ENCODE measurements at places on chromosomes 4 and X. TPM values are rescaled to one million over a fixed set of nuclear protein-coding genes. Genes with fewer than 3 reads are reported as not detected.

The TEX13C gene
- total RNA-seq: not detected

GRCh38 chrX:110436523-110436922 is 77.9 kb downstream of the RTL9 start:
- no peak overlapping the region for H3K4me3 ChIP-seq
- no peak for DNase-seq
- no peak overlapping the region for H3K27ac ChIP-seq
- no peaks in the 10 kb centered on the region for H3K36me3 ChIP-seq
- no peaks in the 10 kb centered on the region for H3K27me3 ChIP-seq

DNA sequence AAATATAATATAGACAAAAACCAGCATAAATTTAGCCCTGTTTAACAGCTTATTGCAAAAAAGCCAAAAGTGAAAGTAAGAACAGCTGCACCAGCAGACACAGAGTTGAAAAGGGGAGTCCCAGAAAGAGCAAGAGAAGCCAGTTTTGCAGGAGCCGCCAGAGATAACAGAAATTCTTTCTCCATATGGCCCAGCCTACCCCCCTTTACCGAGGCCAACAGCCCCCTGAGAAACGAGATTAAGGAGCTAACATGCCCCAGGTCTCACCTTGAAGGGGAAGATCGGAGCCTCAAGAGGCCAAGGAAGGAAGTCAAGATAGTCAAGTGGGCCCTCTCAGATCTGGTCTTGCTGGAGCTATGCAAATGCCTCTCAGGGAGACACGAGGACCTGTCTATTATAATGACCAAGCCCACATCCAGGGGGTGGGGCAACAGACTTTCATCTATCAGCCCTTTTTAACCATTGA is 4.8 kb downstream of the ACOX3 start:
- no peaks in the 10 kb centered on the region for H3K36me3 ChIP-seq
- peaks cover 40% of the 10 kb centered on the region for H3K4me1 ChIP-seq
- no peaks in the 10 kb centered on the region for H3K27me3 ChIP-seq
- peak overlapping the region; percentile 62 for H3K27ac ChIP-seq
- peak; percentile 15 for DNase-seq

DNA sequence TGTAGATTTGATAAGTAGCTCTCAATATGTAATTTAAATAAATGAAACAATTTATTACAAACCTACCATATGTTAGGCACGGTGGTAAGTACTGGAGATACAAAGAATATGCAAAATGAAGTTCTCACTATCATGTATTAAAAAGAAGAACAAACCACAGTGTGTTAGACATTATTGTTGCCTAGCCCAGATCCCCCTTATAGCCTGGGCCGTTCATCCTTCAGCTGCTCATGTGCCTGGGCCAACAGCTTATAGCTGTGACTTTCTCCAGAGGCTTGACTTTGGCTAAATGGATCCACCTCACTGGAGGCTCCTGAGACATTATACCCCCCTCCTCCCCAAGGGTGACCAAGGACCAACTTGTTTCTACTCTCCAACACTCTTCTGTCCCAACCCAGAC is 29.8 kb upstream of the CCNG2 start:
- no peaks in the 10 kb centered on the region for H3K36me3 ChIP-seq
- no peaks in the 10 kb centered on the region for H3K27me3 ChIP-seq
- DNase-seq: no peak

DNA sequence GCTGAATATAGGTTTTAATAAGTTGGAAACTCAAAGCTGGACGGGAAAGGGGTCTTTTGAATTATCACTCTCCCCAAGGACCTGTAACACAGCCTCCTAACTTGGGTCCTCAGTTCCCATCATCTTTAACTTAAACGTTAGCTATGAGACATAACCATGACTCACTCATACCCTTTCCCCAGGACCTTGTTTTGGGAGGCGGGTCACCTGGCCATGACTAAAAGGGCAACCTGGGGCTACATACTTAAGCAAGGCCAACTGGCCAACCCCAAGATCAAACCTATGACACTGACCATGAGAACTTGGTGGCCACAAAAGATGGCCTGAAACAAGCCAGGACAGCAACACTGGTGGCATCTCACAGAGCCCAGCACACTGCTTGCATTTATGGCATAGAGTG is 89.0 kb downstream of the SH3KBP1 start:
- peaks cover 62% of the 10 kb centered on the region for H3K4me1 ChIP-seq
- DNase-seq: no peak
- H3K27me3 ChIP-seq: no peaks in the 10 kb centered on the region

- H3K36me3 ChIP-seq: peaks cover 4% of the 10 kb centered on the region
- H3K27ac ChIP-seq: peak within 1 kb of the TSS; percentile 90
- H3K27me3 ChIP-seq: no peaks in the 10 kb centered on the region
Observed at GRCh38 chrX:118495061-118495921, at the start of gene DOCK11. TSS of gene DOCK11 (plus strand) at chrX:118495815. CDS start at chrX:118495972, 157 bp downstream.

- DNase-seq: no peak
- H3K4me3 ChIP-seq: no peak overlapping the region
- H3K36me3 ChIP-seq: no peaks in the 10 kb centered on the region
- H3K27me3 ChIP-seq: no peaks in the 10 kb centered on the region
- no peaks in the 10 kb centered on the region for H3K4me1 ChIP-seq
Observed at GRCh38 chrX:103344606-103345005, 11.7 kb upstream of the TCEAL9 start.

- H3K27me3 ChIP-seq: no peaks in the 10 kb centered on the region
- H3K4me1 ChIP-seq: peaks cover 11% of the 10 kb centered on the region
- H3K36me3 ChIP-seq: peaks cover 10% of the 10 kb centered on the region
- no peak for DNase-seq
- H3K27ac ChIP-seq: no peak overlapping the region
- no peak overlapping the region for H3K4me3 ChIP-seq
Observed at GRCh38 chr4:27001398-27002164, 140.9 kb downstream of the STIM2 start.

DNA sequence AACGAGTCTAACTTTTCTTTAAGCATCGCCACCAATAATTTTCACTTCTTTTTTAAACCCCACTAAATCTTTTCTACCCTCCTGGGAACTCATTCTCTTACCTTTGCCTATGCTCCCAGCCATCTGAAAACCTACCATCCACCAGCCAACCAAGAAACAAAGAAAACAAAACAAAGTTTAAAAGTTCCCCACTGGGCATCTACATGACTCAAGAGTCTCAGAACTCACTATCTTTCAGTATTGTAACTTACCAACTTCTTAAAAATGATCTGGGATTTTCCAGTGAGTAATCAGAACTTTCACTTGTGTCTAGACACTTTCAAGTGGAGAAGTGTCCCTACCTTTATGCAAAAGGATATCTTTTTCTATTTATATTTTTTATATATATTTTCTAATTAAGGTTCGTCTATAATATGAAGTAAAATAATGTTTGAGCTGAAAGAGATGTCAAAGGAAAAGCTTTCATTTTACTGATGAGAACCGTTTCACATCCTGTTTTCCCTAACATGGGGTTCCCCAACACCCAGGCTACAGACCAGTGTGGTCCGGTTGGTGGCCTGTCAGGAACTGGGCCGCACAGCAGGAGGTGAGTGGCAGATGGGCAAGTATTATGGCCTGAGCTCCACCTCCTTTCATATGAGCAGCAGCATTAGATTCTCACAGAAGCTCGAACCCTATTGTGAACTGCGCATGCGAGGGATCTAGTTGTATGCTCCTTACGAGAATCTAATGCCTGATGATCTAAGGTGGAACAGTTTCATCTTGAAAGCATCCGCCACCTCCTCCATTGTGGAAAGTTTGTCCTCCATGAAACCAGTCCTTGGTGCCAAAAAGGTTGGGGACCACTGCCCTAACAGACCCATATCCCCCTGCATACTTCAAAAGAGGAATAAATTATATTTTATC is 9.8 kb upstream of the TIGD2 start:
- H3K36me3 ChIP-seq: no peaks in the 10 kb centered on the region
- no peaks in the 10 kb centered on the region for H3K4me1 ChIP-seq
- DNase-seq: no peak

DNA sequence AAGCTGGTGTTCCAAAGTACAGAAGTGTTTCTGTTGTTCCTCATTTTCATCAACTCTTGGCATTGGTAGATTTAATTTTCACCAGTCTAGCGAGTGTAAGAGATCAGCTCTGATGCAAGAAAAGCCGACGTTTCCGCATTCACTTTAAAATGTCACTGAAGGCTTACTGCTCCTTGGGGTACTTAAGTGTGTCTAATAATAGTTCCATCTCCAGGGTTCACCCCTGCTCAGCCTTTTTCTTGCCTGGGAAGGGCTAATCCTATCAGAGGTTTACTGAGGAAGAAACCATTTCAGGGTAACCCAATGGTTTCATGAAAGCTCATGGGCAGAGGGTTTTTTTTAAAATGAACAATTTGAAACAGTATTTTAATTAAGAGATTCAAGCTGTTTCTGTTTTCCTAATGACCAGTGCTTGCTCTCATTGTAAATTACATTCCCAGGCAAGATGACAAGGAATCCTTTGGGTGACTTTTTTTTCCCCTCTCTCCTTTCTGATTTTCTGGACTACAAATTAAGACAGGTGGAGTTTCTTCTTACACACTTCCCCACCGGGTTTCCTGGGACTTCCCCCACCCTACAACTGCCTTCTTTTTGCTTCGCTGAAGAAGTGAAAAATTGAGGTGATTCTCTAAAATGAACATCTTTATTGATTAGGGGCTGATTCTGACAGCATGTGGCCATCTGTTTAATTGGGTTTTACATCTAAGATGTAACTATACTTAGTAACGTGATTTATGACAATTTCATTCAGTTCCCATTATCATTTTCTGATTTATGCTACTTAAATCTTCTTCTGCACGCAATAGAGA is 78.7 kb upstream of the CBLL2 start:
- no peak for DNase-seq
- no peaks in the 10 kb centered on the region for H3K36me3 ChIP-seq
- H3K4me1 ChIP-seq: peaks cover 3% of the 10 kb centered on the region
- H3K4me3 ChIP-seq: no peak overlapping the region
- no peaks in the 10 kb centered on the region for H3K27me3 ChIP-seq

GRCh38 chr4:86098691-86099090 is 261.2 kb downstream of the MAPK10 start:
- H3K27ac ChIP-seq: no peak overlapping the region
- H3K36me3 ChIP-seq: no peaks in the 10 kb centered on the region
- no peak for DNase-seq
- no peaks in the 10 kb centered on the region for H3K4me1 ChIP-seq

GRCh38 chr4:79212311-79212710 is 113.5 kb downstream of the NAA11 start:
- no peaks in the 10 kb centered on the region for H3K27me3 ChIP-seq
- H3K4me1 ChIP-seq: no peaks in the 10 kb centered on the region
- no peak overlapping the region for H3K27ac ChIP-seq
- H3K4me3 ChIP-seq: no peak overlapping the region
- H3K36me3 ChIP-seq: no peaks in the 10 kb centered on the region

GRCh38 chr4:172776203-172776861 is 392.3 kb upstream of the GALNT7 start:
- H3K27ac ChIP-seq: no peak overlapping the region
- no peak overlapping the region for H3K4me3 ChIP-seq
- no peaks in the 10 kb centered on the region for H3K27me3 ChIP-seq

Measured in CD4-positive, alpha-beta T cell (primary cell).